Occipital lobe (tissue), 3 donors: ENCODE measurements at places on chromosomes 4 and X. TPM values are rescaled to one million over a fixed set of nuclear protein-coding genes. Genes with fewer than 3 reads are reported as not detected.

- no peak for DNase-seq
These were observed 1102.1 kb upstream of the LCORL start for GRCh38 chr4:19123681-19124080.

- DNase-seq, result no peak
These were observed 825.6 kb upstream of the INTU start for GRCh38 chr4:126807132-126807531.

GRCh38 chrX:98523521-98523920 is 1639.8 kb downstream of the RPA4 start:
- DNase-seq, result no peak

DNA sequence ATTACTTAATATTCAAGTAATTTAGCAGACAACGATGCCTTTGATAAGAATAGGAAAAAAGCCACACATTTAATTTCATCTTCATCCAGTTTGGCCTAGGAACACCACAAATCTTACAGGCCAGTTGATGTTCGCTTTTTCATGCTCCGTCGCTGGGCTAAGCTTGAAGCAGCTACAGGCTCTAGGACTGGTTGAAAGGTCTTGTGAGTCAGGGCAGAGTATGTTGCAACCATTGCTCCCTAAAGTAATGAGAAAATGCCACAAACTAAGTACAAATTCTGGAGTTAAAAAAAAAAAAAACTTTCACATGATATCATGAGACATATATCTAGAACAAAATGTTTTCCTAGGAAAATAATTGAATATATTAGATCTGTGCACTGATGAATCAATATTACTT is 123.8 kb downstream of the RPS6KA6 start:
- no peak for DNase-seq

DNA sequence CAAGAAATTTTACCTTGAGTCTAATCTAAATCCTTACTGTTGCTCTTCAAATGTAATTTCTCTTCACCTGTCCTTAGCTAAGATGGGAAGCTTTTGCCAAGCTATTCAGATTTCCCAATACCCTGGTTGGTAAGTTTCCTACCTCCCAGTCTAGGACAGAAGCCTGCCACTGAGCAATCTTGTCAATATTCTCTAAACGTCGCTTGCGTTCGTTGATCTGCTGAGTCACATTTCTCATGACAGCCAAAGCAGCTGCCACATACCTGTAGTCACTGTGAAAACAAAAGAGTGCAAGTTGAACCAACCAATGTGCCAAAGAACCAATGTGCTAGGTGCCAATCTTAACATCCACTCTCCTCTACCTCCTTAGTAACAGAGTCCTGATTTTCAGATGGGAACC is 111.1 kb downstream of the ARHGEF9 start:
- DNase-seq, result no peak

DNA sequence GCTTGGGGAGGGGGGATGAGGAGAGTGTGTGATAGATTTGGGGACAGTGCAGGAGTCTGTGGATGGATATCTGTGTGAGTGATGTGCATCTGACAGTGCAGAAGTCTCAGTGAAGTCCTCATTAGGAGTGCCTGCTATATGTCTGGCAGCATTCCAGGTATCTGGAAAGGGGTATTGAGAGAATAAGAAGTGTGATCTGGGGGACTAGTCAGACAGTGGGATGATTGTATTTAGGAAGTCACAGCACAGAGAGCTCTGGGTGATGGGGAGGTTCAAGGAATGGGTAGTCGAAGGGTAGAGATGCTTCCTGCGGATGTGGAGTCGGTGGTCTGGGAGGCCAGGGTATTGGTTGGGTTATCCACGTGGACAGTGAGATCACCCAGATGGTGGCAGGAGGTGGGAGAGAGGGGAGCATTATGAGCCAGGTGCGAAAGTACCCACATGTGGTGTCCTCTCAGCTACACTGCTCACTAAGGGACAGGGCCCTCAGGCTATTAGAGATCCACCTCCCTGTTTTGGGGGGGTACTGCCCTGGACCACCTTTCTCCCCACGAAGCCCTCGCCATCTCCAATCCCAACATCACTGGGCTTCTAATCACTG is 9.8 kb downstream of the MAGED2 start:
- no peak for DNase-seq

GRCh38 chr4:154208424-154208823 is 283.2 kb downstream of the DCHS2 start:
- DNase-seq, result no peak

GRCh38 chrX:53319614-53320542 is 38.5 kb upstream of the IQSEC2 start:
- no peak for DNase-seq

DNA sequence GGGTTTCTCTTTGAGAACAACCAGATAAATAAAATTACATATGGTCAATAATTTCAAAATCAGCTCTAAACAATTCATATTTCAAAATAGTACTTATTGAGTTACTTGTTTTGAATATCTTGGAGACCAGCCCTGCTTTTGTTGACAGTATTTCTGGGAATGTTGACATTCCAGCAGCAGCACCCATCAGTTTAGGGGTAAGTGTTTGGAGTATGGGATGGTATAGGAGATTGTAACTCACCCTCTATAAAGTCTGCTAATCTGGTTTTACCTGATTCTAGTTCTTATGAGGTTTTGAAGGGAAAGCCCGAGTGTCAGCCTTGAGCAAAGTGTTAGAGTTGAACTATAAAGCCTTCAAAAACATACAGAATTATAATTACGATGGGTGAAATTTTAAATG is 139.2 kb upstream of the ANKRD50 start:
- DNase-seq, result no peak

DNA sequence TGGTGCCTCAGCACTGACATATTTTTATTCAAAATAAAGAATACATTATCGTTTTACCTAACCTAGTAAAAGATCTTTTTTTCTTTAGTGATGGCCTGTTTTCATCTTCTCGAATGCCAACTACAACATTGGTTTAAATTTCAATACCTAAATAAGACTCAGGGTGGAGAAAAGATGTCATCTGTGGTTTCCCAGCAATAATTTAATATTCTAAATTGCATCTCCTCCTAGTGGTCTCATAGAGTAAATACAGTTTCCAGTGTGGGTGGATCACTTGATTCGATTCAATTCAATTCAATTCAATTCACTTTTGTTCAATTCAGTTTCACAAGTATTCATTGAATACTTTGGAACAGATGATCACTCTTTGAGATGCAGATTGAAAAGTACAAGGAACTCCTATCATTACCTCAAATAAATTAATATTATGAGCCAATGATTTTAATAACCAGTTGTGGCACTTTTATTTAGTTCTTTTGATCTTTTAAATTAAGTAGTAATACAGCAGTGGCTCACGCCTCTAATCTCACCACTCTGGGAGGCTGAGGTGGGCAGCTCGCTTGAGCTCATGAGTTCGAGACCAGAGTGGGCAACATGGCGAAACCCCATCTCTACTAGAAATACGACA is 427.2 kb downstream of the FAT4 start:
- no peak for DNase-seq

DNA sequence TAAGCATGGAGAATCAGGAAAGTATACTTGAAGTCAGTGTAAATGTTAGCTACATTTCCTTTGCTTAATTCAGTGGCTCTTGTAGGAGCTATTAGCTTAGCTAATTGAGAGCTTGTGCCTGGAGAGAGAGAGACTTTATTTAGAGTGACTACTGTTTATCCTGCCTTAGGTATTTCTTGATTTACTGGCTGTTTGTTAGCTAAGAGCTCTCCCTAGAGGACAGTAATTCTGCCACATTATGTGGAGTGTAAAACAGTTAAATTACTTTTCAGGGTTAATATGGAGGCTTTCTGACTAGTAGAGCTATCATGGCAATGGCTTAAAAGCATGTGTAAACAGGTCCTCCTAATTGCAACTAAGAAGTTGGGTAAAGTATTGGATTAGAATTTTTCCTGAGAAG is 306.5 kb upstream of the TECRL start:
- no peak for DNase-seq

DNA sequence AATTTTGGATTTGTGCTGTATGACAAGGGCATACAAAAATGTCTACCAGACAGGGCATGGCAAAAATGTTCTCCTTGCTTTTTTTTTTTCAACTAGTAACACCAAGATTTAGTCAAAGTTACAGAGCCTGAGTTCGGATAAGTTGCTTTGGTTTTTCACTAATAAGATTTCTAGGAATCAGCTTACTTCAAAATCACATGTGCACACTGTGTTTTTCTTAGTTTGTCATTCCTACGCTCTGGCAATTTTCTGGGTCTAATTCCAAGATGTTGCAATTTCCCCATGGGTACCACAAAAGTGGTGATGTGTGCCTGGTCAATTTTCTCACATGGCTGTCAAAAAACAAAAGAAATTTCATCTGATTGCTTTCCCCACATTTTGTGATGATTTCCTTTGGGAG is 6.3 kb downstream of the C1QTNF7 start:
- no peak for DNase-seq

- no peak for DNase-seq
These were observed 404.4 kb downstream of the TLL1 start for GRCh38 chr4:166277401-166277800.

GRCh38 chr4:36385951-36386571 is 104.6 kb downstream of the DTHD1 start:
- no peak for DNase-seq

- DNase-seq, result no peak
These were observed 379.1 kb upstream of the GRID2 start for GRCh38 chr4:91924625-91925024.

GRCh38 chrX:50097071-50097470 is 103.7 kb downstream of the AKAP4 start:
- no peak for DNase-seq

GRCh38 chr4:61374447-61374891 is 174.3 kb downstream of the ADGRL3 start:
- DNase-seq, result no peak

DNA sequence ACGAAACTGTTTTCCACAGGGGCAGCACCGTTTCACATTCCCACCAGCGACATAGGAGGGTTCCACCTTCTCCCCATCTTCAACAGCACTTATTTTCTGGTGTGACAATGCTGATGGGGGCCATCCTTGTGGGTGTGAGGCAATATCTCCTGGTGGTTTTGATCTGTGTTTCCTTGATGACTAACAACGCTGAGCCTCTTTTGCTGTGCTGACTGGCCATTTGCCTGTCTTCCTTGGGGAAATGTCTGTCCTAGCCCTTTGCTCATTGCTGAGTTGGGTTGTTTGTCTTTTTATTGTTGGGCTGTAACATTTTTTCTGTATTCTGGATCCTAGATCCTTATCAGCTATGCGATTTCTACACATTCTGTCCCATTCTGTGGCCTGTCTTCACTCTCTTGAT is 33.7 kb downstream of the ATP2B3 start:
- DNase-seq, result no peak

- no peak for DNase-seq
These were observed 64.2 kb upstream of the MAP3K15 start for GRCh38 chrX:19579485-19579884.

GRCh38 chr4:40466789-40467188 is 131.7 kb downstream of the CHRNA9 start:
- no peak for DNase-seq

DNA sequence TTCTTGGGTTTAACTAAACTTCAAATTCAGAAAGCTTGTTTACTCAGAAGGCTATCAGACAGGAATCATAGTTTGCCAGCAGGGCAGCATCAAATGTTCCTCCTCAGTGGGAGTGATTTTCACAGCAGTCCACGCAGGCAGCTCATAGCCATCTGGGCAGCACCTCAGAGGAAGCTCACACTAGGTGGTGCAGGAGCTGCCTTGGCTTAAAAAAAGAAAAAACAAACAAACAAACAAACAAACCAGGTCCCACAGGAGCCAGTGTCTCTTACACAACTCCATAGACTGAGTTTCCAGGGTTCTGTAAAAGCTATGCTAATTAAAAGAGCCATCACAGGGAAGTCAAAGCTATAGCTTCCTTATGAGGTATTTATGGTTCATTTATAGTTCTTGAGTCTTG is 10.5 kb upstream of the KLHL5 start:
- DNase-seq, result no peak

DNA sequence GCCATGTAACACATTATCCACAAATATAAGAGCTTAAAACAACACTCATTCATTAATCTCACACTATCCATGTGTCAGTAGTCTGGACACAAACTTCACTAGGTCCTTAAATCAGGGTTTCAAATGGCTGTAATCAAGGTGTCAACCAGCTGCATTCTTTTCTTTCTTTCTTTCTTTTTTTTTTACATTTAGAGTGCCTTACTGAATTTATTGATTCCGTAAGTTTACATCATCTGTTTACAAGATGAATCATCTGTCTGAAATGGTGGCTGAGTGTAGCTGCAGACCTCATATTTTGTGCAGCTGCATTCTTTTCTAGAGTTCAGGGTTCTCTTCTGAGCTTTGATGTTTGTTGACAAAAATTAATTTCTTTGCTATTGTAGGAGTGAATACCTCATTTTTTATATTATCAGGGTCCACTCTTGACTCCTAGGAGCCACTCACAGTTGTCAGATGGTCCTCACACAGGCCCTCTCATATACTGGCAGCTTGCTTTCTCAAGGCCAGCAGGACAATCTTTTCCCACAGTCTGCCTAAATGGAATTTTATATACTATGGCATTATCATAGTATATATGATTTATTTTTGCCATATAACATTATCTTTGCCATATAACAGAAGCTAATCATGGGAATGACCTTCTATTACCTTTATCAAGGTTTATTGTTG is 37.8 kb downstream of the SPOCK3 start:
- no peak for DNase-seq

- DNase-seq, result no peak
These were observed 54.0 kb upstream of the NKAP start for GRCh38 chrX:119997570-119997969.

- DNase-seq, result no peak
These were observed 160.1 kb downstream of the TMA16 start for GRCh38 chr4:163654621-163655020.

TBX22 gene
- total RNA-seq, result not detected

CTAG2 gene
- not detected for total RNA-seq

SRPX2 gene
- total RNA-seq, result 1.2 TPM

GAB3 gene
- total RNA-seq, result 1.4 TPM

SPIN2A gene
- total RNA-seq, result 3.3 TPM

PDCL2 gene
- not detected for total RNA-seq

ANXA3 gene
- 5.1 TPM for total RNA-seq

MGARP gene
- 1.2 TPM for total RNA-seq

FGF13 gene
- 136 TPM for total RNA-seq
